T-cell (primary cell): ENCODE measurements at places on chromosomes 2 and 18.

DNA sequence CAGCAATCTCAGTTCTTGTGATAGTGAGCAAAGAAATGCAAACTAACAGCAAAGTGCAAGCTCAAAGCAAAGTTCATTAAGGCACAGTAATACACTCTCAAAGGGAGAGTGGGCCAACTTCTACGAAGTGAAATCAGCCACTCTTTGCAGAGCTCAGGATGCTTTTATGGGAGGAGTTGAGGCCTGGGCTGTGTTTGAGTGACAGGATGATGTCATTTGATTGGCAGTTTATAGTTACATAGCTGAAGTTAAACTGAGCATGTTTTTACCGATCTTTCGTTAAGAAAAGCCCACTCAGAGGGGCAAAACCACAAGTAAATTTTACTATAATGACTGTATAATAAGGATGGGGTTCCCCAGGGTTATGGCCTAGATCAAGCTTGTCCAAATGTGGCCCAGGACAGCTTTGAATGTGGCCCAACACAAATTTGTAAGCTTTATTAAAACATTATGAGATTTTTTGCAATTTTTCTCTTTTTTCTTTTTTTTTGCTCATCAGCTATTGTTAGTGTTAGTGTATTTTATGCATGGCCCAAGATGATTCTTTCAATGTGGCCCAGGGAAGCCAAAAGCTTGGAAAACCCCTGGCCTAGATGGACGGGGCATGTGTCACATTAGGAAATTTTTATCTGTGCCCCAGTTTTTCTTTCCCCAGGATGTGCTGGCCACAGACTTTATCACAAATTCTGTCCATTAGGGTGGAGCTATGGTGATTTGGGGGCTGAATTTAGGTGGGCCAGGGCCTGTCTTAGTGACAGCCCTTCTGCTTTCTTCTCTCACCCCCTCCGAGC lies 8.3 kb upstream of the DNAH7 start:
- no peak for DNase-seq

DNA sequence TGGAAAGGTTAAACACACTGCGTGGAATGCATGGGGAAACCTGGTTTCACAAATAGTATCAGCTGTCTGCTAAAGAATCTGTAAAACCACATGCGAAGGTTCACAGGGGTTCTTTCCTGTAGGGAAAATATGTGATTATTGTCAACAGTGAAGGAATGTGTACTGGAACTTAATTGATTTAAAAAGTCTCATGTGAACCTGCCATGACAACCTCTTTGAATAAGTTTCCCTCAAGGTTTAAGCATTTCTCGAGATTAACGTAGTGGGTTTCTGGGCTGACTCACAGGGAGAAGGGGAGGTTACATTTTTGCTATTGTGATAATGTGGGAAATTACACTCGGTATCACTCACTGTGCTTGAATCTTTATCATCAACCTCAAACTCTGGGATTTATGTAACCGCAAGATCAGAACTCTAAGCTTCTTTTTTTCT lies 28.2 kb upstream of the IL1R1 start:
- no peak for DNase-seq

DNA sequence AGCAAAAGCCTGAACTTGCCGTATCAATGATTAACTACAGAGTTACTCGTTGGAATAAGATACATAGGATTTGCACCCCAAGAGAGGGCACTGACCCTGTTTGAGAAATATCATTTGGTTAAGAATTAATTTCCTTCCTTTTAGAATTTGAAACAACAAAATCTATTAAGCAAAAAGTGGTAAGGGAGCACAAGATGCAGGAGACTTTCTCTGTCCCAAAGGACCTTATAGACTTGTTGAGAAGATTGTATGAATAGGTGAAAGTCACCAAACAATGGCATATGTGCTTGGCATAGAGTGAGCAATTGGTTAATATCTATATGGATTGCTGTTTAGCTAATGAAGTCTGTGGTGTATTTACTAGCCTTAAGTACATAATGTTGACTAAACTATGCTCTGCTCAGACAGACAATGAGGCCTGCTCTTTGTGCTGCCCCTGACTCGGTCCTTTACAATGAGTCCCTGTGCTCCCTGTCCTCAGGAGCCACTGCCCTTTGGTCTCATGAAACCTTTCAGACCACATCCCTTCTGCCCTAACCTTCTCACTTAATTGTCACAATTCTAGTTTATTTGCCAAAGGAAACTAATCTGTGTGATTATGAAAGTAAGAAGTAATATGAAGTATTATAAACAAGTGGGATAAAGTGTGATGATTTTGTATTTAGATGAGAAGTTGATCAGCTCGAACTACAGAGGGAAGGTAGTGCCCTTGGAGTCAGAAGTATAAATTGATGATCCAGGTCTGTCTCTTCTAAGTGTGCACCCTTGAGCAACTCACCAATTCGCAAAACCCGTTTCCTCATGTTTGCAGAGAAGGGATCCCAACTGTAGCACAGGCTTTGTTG lies 21.2 kb upstream of the HNMT start:
- no peak for DNase-seq

DNA sequence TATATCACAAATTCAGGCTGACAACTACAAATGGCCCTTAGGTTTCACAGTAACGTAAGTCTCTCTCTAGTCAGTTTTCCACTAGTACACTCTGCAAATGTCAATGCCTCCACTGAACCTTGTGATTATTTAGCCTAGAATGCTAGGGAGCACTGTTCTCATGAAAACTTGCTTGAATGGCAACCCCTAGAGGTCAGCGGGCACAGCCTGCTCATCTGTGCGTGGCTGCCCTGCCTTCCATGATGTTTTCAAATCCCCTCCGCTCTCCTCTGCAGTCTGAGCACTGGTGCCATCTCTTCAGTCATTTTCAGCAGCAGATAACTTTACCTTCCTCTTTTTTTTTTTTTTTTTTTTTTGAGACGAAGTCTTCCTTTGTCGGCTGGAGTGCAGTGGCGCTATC lies 84.1 kb upstream of the GULP1 start:
- DNase-seq: no peak

DNA sequence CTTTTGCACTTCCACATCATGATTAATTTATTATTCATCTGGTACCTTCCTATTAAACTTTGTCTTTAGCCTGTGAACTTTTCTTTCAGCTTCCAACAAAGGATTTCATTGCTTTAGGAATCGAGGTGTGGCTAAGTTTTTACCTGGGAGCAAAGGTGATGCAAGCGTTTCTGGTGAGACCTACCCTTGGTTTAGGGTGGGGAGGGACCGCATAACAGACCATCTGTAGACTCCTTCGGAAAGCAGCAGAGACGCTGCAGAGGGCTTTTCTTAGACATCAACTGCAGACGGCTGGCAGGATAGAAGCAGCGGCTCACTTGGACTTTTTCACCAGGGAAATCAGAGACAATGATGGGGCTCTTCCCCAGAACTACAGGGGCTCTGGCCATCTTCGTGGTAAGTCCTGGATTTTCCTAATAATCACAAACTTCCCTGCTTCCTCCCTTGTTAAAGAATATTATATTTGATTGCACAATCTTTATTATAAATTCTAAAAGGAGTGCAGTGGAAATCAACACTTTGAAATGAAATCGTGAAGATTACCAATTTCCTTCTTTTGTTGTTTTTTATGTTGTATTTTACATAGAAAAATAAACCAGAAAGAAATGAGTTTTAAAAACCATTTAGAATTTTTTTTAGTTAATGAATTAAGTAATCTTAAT lies at the start of gene DSG3:
Gene DSG3 (plus strand): TSS at position 212 of the 662 bp plus-strand sequence. CDS start 137 bp downstream, at position 349.
- no peak for DNase-seq

DNA sequence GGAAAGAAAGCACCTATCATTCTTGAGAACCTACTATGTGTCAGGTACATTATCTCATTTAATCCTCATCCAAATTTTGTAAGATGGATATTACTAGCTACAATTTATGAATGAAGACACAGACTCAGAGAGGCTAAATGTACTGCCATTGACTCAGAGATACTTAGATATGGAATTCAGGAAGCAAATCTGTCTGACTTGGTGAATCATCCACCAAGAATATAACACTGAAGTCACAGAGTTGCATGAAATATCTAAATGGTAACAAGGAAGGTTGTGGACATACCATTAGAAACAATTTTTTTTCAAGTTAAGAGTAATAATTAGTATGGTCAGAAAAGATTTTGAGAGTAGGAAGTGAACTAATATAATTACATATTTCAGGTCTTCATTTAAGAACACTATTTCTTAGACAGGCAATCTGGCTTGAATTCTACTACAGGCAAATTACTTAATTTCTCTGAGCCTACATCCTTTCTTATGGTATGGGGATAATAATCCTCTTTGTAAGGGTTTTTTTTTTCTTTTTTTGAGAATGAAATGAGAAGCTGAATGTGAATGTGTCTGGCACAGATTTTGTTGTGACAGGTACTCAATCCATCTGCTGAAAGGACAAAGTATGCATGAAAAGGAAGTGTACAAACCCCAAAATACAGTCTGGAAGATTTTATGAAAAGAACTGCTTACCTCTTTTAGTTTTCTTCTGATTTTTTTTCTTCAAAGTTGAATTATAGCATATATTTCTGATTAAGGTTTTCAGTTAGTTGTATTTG lies 14.8 kb upstream of the C2orf66 start:
- DNase-seq: no peak

- no peak for DNase-seq
Observed at GRCh38 chr18:70151614-70152013, 53.9 kb downstream of the RTTN start.

DNA sequence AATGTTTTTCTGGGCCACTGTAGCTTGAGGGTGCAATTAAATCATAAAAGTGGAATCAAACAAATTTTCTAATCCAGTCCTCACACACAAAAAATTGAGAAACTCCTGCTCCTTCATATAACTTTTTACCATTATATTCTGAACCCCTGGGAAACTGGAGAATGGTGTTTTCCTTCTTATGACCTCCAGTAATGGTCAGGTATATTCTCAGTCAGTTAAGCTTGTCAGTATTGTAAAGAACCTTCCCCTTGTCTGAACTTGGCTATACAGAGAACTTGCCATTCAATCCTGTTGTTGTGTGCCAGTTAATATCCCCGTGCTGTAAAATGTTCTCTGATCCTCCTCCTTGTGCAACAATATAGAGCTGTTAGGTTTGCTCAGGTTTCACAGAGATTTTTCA lies 39.5 kb downstream of the ZNF804A start:
- DNase-seq: no peak

DNA sequence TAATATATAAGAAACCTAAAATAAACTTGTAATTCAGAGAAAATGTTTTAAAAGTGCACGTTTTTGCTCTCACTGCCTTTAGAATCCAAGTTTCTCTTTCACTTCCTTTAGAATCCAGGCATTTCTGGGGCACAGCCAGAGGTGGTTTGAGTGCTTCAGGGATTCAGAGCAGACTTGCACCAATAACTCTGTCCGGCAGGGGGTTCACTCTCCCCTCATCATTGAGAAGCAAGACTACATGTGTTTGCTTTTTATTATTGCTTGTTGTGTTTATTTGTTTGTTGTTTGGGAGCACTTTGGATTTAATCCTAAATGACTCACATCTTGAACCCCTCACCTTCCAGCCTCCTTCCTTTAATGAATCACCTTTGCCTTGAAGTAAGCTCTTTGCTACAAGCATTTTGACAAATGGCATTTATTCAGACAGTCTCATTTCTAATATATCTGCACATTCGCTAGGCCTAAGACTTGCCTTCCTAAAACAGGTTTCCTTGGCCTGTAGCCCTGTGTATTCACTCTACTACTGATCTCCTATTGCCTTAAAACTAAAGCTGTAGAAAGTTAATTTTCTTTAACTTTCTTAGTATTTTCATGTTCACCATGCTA lies 233.5 kb upstream of the ATP5MC3 start:
- no peak for DNase-seq

DNA sequence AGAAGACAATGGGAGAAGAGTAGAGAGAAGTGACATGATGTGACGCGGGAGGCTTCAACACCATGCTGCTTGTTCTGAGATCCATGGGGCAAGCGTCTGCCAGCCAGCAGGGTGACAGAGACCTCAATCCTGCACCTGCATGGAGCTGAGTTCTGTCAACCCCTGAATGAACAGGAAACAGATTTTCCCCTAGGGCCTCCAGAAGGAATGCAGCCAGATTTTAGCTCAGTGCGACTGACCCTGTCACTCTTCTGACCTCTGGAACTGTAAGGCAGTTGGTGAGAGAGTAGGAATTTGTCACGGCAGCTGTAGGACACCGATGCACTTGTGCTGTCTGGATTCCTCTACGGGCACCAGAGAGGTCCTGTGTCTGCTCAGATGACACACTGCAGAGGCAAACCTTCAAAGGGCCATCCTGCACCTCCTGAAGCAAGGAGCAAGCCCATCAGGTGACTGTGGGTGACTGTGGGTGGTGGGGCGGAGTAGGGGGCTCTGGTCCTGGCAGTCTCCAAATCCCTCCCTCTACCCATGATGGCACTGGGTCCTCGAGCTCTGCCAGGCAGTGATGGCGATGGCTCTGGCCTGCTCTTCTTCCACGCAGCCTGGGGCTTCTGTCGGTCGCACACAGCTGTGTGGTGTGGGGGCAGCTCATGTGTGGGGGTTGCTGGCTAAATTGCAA lies 194.3 kb upstream of the TWIST2 start:
- no peak for DNase-seq

DNA sequence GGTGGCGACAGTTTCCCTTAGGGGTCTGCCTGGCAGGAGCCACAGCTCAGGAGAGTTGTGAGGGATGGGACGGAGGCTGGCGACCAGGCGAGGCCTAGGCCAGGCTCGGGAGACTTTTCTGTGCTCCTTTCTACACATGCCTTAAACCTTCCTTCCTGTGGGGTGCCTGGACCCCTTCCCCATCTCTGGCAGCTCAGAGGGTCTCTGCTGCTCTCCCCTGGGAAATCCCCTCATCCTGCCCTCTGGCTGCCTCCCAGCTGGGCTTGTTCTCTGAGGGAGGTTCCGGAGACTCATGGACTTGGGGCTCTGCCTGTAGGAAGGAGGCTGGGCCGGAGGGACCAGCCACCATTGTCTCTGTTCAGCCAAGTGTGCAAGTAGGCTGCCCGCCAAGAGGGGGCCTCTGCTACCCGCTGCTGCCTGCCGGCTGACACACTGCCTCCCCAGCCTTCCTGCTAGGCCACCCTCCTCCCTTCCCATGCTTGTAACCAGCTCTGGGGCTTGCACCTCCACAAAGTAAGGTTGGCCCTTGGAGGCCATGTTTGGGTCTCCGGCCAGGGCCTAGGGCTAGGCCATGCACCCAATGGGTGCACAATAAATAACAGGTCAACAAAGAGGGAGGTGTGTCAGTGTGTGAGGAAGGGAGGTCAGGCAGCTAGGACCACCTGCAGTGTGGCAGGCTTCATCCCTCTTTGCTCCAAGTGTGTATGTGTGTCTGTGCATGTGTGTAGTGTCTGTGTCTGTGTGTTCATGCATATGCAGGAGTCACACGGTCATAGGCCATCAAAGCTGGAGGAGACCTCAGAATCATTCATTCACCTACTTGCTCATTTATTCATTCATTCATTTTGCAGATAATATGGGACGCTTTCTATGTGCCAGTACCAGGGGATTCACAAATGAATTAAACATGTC lies 28.8 kb downstream of the PSD4 start:
- DNase-seq: no peak

- DNase-seq: no peak
Observed at GRCh38 chr2:187017438-187017837, 168.5 kb upstream of the ZSWIM2 start.

- DNase-seq: no peak
Observed at GRCh38 chr2:144370937-144371584, 148.9 kb downstream of the ZEB2 start.
